Stimulated activated CD4-positive, alpha-beta T cell treated with anti-CD3 and anti-CD28 coated beads, Interleukin-2, amount 100 ng/mL, for 4 hours (primary cell): ENCODE measurements at places on chromosomes 3 and 15.

DNA sequence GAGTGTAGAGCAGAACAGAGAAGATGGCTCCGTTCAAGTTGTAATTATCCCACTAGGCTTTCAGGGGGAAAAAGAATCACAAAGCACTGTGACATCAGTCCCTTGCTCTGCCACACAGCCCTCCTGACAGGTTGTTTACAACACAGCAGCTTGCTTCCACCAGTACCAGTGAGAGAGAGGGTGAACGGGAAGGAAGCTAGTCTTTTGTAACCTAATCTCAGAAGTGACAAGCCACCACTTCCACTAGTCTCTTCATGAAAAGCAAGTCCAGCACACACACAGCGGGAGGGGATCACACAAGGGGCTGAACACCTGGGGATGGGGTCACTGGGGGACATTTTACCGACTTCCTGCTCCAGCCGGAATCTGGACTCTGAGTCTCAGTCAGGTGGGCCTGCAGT is 86.3 kb downstream of the FAM81A start:
- no peak for DNase-seq

DNA sequence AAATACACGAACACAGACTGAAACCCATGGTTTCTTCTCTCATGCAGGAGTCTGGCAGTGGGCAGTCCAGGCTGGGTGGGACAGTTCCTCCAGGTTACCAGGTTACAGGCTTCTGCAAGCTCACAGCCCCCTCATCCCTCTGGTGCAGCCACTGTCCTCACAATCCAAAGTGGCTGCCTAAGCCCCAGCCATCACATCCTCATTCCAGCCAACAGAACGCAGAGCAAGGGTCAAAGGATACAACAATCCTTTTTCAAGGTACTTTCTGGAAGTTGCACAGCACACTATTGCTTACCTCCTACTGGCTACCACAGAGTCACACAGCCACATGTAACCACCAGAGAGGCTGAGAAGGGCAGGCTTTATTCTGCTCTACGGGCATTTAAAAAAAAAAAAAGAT is 154.6 kb downstream of the NUP210 start:
- DNase-seq = no peak

DNA sequence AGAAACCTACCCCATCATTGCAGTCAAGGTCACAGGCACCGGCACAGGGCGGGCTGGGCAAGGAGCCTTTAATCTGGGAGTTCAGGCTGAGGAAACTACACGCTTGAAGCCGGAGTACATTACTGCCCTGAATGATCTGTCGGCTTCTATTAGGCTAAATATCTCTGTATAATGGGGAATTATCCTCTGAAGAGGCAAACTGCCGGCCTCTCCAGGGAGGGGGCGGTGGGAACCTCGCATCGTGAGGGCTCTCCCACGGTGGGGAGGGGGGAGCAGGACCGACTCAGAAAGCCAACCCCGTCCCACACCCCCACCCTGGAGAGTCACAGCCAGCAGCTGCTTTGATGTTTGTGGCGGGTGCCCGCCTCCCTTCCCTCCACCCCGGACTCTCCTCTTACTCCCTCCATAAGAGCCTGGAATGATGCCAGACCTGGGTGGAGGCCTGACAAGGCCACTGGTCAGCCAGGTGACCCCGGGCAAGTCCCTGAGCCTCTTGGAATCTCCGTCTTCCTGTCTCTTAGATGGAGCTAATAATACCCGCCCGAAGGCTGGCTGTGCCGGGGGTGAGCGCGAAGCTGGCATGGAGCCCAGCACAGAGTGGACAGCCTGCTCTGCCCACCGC is 63.4 kb upstream of the LINGO1 start:
- DNase-seq = no peak

GRCh38 chr15:38696109-38696727 is 131.6 kb upstream of the RASGRP1 start:
- peak; percentile 68 for DNase-seq

GRCh38 chr3:88150371-88150770 is 612 bp downstream of the C3orf38 start:
- DNase-seq = peak; percentile 8

- DNase-seq = no peak
Measured at GRCh38 chr15:77311020-77311419, 108.9 kb downstream of the PEAK1 start.

GRCh38 chr15:63466378-63467192 is 37.8 kb upstream of the USP3 start:
- DNase-seq = peak; percentile 52

DNA sequence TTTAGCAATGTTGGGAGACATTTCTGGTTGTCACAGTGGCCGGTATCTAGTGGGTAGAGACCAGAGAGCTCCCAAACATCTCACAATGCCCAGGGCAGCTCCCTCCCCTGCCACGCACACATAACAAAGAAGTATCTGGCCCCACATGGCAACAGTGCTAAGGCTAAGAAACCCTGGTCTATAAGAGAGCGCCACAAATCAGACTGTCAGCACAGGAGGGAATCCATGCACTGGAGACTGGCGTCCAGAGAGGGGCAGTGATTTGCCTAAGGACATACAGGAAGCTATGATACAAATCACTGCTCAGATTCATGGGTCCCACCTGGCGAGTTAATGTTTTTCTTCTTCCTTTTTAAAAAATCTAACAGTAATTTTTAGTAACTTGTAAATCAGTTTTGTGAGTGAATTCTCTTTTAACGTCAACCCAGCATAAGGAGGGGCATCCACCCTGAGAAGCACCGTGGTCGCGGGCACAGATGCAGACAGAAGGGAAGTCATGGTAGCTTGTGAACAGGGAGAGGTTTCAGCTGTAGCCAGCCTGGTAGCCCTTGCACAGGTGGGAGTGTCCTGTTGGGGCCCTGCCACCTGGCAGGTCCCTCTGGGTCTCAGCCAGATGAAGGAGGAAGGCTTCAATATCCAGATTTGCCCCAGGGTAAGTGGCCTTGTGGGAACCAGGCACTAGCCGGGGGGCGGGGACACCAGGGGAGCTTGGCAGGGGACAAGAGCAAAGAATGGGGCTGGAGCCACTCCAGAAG is 8.7 kb downstream of the ISG20 start:
- DNase-seq = no peak

GRCh38 chr3:9553021-9553947 is at the start of gene LHFPL4:
Gene LHFPL4, minus strand, starts transcription at chr3:9553822. Its CDS starts 1,143 bp downstream, at chr3:9552679.
- DNase-seq = no peak

- DNase-seq = no peak
Measured at GRCh38 chr3:141341536-141341935, 26.8 kb upstream of the ZBTB38 start.

- DNase-seq = no peak
Measured at GRCh38 chr3:122941228-122942206, 86.0 kb downstream of the SEMA5B start.

DNA sequence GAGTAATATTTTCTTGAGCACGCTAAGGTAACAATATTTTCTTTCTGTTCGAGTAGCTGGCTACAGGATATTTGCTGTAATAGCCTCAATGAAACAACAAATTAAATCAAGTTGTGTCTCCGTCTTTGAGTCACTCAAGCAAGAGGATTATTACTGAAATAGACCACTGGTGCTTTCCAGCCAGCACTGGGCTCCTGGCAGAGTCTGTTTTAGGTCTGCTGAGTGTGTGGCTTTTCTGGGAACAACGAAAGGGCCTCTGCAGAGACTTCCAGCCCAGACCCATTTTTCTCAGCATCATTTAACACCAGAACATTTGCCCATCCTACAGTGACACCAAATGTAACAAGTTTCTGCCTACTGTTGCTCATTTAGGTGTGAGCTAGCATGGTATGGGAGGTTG is 652.9 kb downstream of the MAGI1 start:
- DNase-seq = no peak

DNA sequence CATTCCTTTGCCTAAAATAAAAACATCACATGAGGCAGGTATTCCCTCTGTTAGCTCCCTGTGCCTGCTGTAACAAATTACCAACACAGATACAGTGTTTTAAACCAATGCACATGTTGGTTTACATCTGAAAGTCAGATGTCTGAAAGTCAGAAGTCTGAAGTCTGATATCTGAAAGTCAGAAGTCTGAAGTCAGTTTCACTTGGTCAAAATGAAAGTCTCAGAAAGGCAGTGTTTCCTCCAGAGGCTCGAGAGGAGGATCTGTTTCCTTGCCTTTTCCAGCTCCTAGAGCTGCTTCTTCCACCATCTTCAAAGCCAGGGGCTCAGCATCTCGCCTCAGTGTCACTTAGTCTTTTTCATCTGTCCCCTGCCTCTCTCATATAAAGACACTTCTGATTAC is 22.0 kb downstream of the SST start:
- DNase-seq = no peak

- DNase-seq = no peak
Measured at GRCh38 chr3:125132815-125133214, 77.0 kb upstream of the HEG1 start.

DNA sequence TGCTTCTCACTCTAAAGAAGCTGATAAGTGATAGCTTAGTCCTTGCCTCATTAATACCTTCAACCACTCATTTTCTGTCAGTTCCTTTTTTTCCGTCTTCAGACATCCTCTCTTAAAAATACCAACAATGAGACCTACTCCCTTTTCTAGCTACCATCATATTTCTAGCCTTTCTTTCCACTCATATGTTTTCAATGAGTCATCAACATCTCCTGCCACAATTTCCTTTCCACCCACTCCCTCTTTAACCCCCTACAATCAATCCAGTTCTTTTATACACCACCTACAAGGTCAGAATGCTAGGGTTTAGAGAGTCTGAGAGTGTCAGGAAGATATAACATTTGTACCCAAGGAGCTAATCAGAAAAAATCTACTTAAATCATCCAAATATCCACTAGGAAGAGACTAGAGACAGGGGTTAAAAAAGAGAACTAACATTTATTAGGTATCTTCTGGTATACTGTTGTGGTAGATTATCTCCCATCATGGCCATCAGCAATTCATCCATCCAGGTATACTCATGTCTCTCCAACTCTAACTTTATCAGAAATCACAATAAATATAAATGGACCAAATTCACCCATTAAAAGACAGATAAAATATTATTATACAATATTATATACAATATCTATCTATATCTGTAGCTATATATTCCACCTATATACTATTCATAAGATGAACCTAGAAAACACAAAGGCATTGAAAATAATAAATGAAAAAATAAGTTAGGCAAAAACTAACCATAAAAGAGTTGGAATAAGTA is 42.5 kb downstream of the MYLK start:
- DNase-seq = no peak
